ENCODE measurements at places on chromosomes 7 and 10.

DNA sequence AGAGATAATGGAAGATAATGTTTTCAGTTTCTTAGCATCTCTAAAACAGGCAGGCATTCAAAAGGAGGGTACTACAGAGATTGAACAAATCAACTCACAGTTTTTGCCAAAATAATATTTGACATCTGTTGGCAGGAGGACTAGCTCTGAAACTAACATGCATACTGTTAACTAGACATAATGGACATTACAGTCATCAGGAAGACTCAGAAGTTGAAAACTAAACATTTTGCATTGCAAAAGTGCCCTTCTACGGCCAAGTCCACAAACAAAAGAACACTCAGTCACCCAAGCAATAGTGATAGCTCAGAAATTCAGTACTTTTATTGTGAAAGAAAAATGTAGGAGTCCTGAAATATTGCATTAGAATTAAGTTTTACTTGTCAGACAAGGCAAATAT, 399.0 kb downstream of the HGF start:
- DNase-seq, result no peak

GRCh38 chr10:35783305-35783838, 141.3 kb upstream of the FZD8 start:
- DNase-seq, result no peak

DNA sequence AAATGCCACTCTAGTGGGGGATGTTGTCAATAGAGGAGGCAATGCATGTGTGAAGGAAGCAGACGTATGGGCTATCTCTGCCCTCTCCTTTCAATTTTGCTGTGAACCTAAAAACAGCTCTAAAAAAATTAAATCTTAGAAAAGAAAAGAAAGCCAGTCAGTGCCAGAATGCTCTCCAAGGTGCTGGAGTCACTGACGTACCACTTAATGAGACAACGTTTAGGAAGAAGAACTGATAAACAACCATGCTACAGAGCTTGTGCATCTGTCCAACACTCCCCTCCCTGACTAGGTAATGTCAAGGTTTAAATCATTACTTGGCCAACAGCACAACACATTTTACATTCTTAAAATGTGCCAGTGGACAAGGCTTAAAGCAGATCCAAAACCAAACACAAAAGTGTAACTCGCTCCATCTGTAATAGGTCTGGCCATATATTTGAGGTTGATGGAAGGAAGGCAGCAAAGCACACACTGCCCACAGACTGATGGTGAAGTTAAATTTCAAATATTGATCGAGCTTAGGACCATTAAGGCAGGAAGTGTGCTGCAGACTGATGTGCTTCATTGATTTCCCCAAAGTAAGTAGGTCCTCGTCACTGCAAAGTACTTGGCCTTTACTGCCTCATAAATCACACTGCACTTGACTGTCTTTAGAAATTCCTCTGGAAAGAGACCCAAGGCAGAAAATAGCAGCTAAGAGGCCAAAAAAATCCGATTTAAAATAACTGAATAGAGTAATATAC, 15.5 kb downstream of the ARMH3 start:
- DNase-seq, result no peak

- no peak for DNase-seq
Observed at GRCh38 chr10:18364987-18365775, 225.0 kb downstream of the CACNB2 start.

All from mucosa of descending colon (tissue), 3 donors.